Neural crest cell (in vitro differentiated cells): ENCODE measurements at places on chromosomes 13 and 19. TPM values are rescaled to one million over a fixed set of nuclear protein-coding genes. Genes with fewer than 3 reads are reported as not detected.

- no peak for DNase-seq
Measured at GRCh38 chr19:41699968-41700323, 8.5 kb upstream of the CEACAM5 start.

DNA sequence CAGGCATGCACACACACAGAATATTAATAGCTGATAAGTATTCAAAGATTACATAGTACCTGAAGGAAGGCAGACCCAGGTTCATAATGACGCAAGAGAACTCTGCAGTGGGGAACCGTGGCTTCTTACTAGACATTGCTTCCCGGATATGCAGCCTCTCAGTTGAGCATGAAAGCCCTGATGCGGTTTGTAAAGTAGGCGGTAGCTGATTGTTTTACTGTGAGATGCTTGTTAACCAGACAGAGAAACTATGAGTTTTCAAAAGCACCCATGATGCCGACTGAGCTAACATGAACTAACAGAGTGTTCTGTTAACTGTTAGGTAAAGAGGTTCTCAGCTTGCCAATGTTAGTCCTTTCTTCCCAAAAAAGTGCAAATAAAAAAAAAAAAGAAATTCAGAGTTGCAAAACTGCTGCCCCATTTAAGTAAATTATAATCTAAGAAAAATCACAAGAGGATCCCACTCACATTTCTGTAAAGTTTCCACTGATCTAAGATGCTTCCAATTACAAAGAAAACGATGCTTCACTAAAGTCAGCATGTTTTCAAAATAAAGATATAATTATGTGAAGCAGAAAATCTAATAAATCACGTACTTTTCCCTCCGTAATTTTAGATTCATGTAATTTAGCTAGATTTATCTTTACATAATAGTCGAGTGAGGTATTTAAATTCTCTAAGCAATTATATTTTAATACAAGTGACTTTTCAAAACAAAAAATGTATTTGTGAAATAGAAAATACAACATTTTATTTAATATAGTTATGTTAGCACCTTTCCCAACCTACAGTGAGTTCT lies 2.2 kb downstream of the FLT1 start:
- DNase-seq, result no peak

DNA sequence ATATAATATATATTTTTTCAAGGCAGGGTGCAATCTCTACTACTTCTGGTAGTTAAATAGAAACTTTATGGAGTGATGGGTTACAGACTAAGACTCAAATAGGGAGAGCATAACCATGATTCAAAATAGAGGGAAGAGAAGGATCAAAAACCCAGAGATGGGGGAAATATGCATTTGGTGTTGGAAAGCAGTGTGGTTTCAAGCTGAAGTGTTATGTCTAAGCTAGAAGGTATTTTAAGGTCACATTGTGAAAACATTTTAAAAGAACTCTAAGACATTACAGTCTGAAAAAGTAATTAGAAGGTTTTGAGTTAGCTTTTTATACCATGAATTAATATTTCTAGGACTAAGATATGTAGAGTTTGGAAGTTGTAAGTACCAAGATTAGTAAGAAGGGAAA lies 2741.4 kb downstream of the PCDH9 start:
- no peak for DNase-seq

GRCh38 chr13:94859811-94860210 lies 147.5 kb upstream of the SOX21 start:
- DNase-seq, result no peak

DNA sequence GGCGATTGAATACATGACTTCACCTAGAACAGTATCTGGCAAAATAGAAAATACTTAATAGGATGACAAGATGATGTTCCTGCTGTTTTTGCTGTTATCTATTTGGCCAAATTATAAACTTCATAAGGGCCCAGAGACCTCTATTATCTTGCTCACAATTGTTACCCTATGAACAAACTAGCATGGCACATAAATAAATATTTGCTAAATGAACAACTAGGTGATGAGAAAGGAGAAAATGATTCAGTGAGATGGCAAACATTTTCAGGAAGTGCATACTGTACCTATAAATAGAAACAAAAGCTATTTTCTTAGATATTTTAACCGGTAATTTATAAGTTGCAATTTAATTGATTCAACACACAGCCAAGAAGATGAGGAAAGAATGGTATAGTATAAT lies 78.4 kb downstream of the FAM216B start:
- no peak for DNase-seq

DNA sequence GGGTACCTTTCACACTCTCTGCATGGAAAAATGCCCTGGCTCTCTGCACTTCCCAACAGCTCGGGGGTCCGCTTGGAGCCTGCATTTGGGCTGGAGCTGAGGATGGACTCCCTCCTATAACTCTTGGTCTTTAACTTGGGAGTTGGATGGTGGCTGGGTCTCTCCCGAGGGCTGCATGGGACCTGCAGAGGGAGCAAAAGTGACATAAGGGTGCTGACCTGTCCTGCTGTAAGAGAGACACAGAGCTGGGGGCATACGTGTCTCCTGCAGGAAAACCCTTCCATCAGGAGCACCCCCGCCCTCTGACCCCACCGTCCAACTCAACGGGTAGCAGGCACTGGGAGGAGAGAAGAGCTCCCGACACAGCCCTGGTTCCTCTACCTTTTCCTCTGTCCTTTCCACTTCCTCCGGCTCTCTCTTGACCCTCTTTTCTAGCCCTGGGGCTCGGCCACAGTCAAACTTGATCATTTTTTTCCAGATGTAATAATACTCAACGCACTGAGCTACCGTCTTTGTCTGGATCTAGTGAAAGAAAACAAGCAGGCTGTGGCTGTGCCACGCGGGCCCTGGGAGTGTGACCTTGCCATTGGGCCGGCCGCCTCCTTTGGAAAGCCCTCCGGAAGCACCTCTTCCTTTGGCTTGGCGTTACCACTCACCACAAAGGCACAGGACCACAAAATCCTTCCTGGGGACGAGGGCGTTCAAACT lies 6.8 kb upstream of the NAPA start:
- DNase-seq, result no peak

The CALR3 gene
- not detected in 2 replicates for total RNA-seq

The CYP4F3 gene
- total RNA-seq, result not detected in 2 replicates
